Uterus (tissue), 4 donors: ENCODE measurements at places on chromosomes 16 and 17.

DNA sequence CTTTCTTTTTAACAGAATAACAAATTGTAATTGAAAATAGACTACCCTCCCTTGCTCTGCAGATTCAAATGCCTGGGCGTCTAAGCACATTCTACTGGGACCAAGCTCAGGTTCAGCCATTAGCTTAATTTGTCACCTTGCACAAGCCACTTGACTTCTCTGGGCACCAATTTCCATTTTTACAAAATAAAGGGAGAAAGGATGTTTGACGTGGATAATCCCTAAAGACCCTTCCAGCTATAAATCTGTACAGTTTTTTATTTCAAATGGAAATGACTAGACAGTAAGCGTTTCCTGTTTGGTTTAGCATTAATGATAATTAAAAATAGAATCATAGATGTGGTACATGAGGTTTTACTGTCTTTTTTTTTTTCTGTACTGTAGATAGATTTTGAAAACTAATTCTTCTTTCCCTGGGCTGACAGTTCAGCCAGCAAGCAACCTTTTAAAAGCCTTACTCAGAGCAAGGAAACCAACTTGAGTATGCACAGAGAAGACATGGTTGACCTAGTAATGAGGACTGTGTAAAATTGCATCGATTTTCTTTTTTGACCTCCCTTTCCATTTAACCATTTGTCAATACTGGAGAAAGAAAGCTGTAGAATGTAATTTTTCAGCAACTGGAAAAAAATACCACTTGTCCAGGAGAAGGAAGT is 1329.5 kb upstream of the CDH8 start:
- no peak overlapping the region for H3K4me3 ChIP-seq
- DNase-seq, result no peak
- no peaks in the 10 kb centered on the region for H3K27me3 ChIP-seq
- no peak overlapping the region for H3K27ac ChIP-seq
- H3K36me3 ChIP-seq, result no peaks in the 10 kb centered on the region
- no peaks in the 10 kb centered on the region for H3K4me1 ChIP-seq

GRCh38 chr17:27807567-27808470 is 7.5 kb upstream of the NOS2 start:
- H3K27ac ChIP-seq, result no peak overlapping the region
- H3K4me3 ChIP-seq, result no peak overlapping the region
- H3K4me1 ChIP-seq, result no peaks in the 10 kb centered on the region
- H3K36me3 ChIP-seq, result no peaks in the 10 kb centered on the region
- no peaks in the 10 kb centered on the region for H3K27me3 ChIP-seq

DNA sequence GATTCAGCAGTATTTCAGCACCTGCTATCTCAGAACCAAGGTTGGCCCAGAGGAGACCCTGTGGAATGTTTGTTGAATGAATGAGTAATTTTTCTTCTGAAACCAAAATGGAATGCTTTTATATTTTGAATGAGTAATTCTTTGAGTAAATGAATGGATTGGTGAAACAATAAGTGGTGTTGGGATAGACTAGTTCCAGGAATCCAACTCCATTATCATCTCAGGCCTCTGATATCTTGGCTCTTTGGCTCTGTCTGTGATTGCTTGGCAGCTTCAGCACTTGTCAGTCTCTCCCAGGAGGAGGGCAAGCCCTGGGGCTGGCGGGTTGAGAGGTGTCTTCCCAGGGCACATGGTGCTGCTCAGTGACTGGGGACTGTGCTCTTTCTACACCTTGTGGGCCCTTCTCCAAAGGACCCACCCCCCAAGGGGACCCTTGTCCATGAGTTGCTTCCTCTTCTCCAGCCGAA is 284.4 kb upstream of the FOXF1 start:
- no peak for DNase-seq
- H3K4me1 ChIP-seq, result no peaks in the 10 kb centered on the region
- H3K27me3 ChIP-seq, result no peaks in the 10 kb centered on the region
- no peak overlapping the region for H3K27ac ChIP-seq

GRCh38 chr16:22370038-22370820 is 4.2 kb downstream of the CDR2 start:
- H3K4me1 ChIP-seq, result peaks cover 16% of the 10 kb centered on the region
- no peak for DNase-seq
- no peak overlapping the region for H3K4me3 ChIP-seq
